CD4-positive, alpha-beta T cell treated with Interleukin-1 beta for 1 hour (primary cell): ENCODE measurements at places on chromosomes 5 and 9.

GRCh38 chr5:112738191-112738560 lies 491 bp downstream of the APC start:
- DNase-seq: no peak

- DNase-seq: no peak
These were observed 1.3 kb downstream of the TNFSF15 start for GRCh38 chr9:114804505-114804904.

DNA sequence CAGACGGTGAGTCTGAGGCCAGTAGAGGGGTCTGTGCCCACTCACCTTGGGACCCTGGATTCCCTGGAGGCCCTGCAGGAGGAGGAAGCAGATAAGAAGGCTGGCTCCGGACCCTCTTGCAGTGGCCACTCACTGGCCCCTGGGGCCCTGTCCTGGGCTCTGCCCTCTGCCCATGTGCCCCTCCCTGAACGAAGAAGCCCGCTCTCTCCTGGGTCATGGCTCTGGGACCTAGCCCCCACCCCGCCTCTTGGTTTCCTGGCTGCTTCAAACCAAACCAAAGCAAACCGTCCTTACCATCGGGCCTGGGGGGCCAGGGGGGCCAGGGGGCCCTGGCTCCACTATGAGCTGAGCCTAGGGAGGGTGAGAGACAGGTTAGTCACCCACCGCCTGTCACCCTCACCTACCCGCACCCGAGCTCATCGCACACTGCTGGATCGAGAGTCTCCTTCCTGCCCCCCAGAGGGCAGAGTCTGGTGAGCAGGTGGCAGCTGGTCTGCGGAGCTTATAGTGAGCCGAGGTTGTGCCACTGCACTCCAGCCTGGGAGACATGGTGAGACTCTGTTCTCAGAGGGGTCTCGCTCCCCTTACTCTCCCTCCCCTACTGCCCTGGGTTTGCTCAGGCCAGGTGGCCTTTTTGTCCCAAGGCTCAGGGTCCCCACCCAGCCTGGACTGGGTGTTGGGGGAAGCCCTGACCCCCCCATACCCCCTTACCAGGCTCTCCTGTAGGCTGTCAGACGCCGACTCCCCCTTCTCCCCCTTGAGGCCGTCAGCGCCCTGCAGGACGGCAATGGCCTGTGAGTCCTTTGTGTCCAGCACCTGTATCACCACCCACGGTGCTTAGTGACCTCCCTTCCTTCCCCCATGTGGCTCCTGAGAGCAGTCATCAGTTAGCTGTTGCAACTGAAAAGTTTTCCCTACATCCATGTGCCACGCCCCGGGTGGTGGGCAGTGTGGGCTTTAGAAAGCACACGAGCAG lies 15.2 kb upstream of the PHYKPL start:
- DNase-seq: peak; percentile 27

DNA sequence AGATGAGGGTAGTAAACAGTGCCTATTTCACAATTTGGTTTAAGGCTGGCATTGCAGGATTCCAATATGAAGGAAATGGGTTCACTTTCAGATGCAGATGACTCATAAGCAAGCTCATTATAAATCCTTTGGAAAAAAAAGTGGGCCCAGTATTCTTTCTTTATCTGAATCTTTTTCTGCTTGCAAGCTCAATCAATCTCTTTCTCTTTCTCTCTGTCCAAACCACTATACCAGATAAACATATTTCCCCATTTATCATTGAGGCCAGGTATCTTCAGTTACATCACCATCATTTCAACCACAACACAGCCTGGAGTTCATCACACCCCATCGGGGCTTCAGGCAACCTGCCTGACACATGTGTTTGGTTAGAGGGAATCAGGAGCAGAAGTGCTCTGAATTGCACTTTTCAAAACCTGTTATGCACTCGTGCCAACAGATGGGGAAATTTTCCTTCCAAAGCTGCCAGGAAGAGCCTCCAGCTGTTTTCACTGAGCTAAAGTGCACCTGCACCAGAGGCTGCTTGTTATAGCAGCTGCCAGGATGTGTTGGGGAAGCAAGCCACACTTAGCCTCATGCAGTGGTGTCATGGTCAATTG lies 30.0 kb upstream of the MAMDC2 start:
- DNase-seq: no peak

- no peak for DNase-seq
These were observed 259.7 kb downstream of the MED10 start for GRCh38 chr5:6118691-6119090.

DNA sequence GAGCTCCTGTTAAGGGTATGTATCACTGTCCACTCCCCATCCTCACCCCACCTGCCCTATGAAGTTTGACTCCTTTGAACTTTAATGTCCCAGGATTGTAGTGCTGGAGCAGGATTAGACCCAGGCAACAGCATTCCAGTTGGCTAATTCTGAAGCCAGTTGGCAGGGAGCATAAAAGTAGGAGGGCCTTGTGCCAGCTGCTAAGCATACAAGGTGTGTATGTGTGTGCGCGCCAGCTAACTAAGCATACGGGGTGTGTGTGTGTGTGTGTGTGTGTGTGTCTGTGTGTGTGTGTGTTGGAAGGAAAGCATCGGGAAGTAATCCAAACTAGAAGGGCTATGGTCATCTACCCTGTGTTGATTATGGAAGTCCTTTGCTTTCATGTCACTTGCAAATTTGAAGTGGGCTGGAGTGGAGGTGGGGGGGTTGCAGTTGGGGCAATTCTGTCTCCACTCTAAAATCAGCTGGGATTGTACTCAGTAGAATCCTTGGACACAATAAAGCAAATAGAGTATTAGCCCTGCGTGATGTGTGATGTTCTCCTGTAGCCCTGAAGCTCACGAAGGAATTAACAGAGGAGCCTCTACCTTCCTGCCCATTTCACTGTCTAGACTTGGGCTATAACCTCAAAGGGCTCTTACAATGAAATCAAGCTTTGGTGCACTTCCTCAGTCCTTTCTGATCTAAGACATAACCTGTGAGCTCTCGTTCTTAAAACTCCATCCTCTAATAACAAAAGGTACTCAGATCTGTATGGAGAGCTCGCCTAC lies 26.9 kb downstream of the HMGCR start:
- no peak for DNase-seq

- no peak for DNase-seq
These were observed 32.1 kb downstream of the NADK2 start for GRCh38 chr5:36209664-36210063.
